ENCODE measurements at places on chromosomes 4 and X.

- DNase-seq = no peak
Observed at GRCh38 chrX:152635941-152636340, 1.8 kb upstream of the GABRQ start.

DNA sequence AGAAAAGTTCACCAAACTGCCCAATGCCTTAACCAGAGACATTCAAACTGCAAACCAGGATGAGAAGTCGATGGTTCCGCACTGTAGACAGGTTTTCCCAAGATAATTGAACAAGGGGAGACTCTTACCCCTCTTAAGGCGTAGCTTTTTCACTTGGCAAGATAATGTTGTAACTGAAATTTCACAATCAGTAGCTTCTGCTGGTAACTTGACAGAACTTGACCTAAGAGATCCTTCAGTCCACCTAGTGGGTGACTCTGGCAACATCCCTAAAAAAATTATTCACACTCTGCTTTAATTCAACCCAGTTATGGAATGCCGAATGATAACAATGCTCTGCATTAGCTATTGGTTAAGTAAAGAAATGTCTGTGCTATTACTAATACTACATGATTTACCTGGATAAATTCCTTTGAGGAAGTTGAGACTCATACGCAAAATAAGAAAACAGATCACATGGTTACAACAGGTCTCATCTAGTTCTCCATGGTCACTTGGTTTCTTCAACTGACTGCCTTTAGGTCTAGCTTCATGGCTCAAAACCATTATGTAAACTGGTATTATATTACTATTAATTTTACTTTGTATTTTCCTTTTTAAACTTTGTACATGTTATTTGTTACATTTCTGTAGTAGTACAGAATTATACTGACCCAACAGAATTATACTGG lies 9.1 kb downstream of the ELF2 start:
- DNase-seq = no peak

DNA sequence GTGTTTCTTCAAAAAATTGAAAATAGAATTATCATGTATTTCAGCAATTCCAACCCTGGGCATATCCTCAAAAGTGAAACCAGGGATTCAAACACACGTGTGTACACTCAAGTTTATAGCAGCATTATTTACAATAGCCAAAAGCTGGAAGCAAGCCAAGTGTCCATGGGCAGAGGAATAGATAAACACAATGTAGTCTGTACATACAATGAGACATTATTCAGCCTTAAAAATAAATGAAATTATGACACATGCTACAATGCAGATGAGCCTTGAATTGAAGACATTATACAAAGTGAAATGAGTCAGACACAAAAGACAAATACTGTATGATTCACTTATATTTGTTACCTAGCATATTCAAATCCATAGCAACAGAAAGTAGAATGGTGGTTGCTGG lies 853.4 kb downstream of the STIM2 start:
- no peak for DNase-seq

DNA sequence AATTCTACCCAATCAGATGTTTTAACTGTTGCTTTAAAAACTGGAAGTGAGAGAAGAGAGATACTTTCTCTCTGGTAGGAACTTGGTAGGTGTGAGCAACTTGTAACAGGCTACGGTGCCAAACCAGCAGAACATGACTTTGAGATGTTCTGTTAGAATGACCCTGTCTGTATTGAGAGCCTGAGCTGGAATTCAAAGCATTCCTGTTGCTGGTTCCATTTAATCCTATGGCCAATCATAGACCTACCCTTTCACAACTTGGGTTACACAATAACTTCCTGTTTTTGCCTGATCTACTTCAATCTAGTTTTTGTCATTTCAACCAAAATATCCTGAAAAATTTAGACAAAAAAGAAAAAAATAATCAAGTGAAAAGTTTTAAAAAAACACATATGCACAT lies 1.7 kb upstream of the PRRG1 start:
- DNase-seq = no peak

- DNase-seq = no peak
Observed at GRCh38 chr4:80266902-80267380, 477 bp downstream of the FGF5 start.

DNA sequence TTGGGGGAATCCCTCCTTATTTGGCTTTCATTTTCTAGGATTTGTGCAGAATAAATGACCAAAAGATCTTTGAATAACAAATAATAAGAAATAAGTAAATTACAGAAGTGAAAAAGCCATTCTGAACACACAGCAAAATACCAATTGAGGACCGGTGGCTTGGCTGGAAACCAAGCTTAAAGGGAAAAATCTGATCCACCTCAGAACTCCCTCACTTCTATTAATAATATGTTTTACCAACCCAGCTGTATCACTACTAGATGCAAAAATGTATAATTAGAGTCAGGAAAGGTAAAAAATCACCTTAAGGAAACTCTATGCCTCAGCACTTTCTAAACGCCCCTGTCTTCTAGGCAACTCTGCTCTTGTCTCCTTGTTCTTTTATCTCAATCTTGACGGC lies 77.3 kb downstream of the TSPAN5 start:
- no peak for DNase-seq

DNA sequence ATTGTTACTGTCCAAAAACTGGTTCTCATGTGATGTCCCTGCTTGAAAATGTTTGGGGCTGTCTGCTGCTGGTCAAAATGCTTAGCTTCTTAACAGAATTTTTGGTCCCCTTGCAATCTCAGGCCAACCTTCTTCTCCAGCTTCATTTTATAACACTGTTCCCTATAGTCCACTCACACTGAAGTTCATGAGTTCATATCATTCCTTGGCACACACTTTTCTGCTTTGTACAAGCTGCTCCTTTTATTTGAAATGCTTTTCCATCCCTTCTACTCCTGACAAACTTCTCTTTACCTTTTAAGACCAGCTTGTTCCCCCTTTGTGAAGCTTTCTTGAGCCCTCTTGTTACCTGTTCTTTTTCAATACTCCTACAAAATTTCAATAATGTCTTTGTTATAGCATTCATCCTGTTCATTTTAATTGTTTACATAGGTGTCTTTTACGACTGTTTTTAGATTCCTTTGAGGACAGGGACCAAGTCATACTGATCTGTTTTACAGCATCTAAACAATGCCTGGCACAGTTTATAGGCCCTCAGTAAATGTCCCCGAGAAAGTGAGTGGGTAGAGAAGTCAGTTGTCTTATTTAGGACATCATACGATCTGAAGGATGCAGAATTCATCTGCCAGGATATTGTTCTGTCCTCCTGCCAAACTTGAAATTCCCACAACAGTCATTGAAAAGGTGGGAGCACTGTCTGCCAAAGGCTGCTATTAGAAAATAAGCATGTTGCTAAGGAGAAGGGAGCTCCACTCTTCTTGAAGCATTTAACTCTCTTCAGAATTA lies 134.4 kb upstream of the BMPR1B start:
- DNase-seq = no peak

DNA sequence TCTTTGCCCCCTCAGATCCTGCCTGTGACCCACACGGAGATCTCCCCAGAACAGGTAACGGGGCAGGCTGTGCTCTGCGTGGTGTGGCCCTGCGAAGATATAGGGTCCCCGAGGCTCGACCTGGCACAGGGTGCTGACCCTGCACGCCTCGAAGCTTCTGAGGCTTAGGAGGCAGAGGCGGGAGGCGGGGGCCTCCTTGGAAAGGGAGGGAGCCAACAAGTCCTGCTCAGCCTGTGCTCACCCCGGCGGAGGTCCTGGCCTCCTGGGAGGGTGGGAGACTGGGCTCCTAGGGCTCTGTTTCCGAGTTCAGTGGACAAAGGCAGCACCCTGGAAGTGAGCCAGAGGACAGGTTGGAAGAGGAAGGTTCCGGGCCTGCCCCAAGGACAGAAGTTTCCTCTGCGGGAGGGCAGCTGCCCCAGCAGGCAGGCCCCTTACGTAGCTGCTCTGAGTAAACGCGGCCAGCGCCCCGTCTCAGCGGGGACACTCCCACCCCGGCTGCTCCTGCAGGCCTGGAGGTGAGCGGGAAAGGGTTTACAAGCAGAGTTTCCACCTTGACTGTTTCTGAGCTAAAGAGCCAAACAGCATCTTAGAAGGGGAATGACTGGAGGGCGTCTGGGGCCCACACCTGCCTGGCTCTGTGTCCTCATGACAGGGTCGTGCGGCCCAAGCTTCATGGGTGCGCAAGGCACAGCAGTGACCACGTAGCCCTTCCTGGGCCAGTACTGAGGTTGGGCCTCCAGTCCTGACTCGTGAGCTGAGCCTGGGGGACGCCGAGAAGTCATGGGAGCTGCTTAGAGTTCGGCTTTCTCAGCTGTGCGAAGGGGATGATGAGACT lies 16.1 kb downstream of the TMEM175 start:
- DNase-seq = no peak

DNA sequence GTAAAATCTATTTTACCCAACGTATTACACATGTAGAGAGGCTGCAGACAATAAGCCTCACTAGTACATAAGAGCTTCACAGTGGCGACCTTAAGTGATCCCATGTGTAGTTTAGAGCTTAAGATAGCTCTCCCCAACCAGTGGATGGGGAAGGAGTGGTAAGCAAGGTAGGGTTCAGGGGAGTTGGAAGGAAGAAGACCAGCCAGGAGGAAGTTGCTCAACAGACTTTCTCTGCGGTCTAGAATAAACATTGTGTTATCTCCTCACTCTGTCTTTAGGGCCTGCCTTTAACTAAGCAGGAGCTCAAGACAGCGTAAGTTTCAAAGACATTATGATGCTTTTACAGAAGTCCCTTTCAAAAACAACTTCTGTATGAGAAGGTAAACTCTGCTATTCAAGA lies 16.8 kb downstream of the MEPE start:
- no peak for DNase-seq

GRCh38 chr4:12791536-12791935 lies 692.6 kb downstream of the RAB28 start:
- DNase-seq = no peak

GRCh38 chr4:100581337-100581736 lies 63.5 kb upstream of the EMCN start:
- no peak for DNase-seq
